ENCODE measurements at places on chromosomes 7 and 10.
A peak's percentile ranks its signal among the peaks of the same experiment; 100 is the strongest.

GRCh38 chr7:142496545-142496991 lies 238.7 kb upstream of the PRSS58 start:
- DNase-seq, result peak; percentile 21

- DNase-seq, result no peak
These were observed 11.5 kb downstream of the STEAP1 start for GRCh38 chr7:90165724-90166123.

DNA sequence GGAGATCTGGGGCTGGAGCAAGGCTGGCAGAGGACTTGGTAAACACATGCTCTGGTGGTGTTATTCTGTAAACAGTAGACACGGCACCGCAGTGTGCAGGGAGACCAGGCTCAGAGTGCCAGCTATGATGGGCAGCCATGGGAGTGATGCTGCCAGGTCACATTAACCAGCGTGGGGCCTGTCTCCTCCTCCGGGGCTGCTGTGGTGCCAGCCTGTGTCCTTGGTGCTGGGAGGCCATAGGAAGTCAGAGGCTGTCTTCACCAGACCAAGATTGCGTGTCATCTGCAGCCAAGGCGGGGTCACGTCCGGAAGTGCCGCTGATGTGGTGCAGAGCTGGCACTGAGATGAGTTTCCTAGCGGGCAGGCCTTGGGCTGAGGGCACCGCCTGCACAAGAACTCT lies 236.0 kb downstream of the GLRX3 start:
- DNase-seq, result no peak

DNA sequence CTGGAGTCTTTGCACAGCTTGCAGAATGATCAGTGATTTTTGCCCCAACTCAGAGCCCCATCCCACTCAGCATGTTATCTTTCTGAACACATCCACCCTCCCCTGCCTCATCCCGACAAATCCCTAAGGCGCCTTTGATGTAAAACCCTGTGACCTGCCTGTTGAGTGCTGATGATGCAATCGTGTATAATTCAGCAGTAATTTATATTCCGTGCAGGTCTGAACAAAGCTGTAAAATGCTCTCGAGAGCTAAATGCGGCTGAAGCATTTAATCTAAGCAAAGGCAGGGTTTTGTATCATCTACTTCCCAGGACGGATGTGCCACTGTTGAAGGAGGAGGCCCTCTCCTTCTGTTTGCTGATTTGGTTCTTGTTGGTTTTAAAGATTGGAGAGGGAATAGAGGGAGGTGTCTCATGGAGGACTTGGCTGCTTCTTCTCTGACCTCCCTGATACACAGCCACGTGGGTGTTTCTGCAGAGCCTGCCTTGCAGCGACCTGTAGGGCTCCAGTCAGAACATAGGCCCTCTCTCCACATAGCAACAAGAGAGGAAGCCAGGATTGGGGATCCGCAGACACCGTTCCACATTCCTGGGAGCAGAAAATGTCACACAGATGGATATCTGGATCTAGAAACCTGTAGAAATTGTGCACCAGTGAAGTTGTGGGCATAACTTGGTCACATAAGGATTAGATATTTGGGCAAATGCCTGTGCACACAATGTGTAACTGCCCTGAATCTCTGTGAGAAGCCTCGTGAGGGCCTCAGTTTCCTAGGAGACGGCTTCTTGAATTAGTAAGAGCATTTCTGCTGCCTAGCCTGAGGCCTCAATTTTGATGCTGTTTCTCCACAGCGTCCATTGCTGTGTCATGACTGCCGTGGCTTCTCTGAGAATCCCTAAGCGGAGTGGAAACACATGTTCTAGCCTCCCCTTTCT lies 90.2 kb upstream of the AGK start:
- DNase-seq, result no peak

DNA sequence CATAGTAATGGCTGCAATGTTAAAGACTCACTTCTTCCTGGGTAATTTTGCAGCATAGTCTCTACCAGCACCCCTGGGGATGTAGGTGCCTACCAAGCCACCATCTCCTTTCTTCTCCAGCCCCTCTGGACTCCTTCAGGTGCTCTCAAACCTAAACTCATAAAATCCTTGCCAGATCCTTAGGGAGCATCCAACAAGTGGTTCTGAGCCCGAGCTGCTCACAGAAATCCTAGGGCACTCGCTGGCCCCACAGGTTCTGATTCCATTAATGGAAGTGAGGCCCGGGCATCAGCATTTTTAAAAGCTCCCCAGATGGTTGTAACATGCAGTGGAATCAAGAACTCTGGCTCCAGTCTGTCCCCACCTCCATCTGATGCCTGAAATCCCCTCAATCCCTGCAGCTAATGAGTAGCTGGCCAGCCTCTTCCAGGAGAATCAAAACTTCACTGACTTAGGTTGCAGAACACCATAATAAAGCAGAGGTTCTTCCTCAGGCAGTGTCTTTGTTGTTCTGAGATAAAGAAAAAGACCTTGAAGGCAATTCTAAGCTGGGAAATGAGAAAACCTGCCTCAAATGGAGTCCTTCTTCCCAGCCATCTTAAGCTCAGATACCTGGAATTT lies 336.8 kb downstream of the KCNMA1 start:
- no peak for DNase-seq

GRCh38 chr10:29714096-29714874 lies 79.5 kb upstream of the SVIL start:
- no peak for DNase-seq

DNA sequence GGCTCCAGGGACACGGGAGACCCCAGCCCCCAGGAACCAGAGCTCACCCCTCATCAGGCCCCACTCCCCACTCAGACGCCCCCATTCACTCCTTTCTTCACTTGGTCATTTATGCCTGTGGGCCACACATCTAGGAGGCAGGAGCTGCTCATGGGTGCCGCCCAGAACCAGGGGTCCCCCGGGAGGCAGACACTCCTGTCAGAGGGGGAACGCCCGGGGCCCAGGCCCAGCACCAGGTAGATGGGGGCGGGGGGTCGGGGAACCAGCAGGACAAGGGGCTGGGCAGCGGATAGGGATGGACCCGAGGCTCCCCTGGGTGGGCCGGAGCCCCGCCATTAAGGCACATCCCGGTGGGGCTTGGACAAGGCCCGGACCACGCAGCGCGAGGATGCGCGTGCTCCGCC lies 11.8 kb downstream of the CALY start:
- no peak for DNase-seq

GRCh38 chr10:89337484-89337883 lies 9.7 kb downstream of the IFIT3 start:
- DNase-seq, result no peak

GRCh38 chr7:96285579-96285978 lies 36.3 kb downstream of the SLC25A13 start:
- DNase-seq, result no peak

- DNase-seq, result no peak
These were observed 400.4 kb upstream of the POM121L12 start for GRCh38 chr7:52635021-52635420.

DNA sequence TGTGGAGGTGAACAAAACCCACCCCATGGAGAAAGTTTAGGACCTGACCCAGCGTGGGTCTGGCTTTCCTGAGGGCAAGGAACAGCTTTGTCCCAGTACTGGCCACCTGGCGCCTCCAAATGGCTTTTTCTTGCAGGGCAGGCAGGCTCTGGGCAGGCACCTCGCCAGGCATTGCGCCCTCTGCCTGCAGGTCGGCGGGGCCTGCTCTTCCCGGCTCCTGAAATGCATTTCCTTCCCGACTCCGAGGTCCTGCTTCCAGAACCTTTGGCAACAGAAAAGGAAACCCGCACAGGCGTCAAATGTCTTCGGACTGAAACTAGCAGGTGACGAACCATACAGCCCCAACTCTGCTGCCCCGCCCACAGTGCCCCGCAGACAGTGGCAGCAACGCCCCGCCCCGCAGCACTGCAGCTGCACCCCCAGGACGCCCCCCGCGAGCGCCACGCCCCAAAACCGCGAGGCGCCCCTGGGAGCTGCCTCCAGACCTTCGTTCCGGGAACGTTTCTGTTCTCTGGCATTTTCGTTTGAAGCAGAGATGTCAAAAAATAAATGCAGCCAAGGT lies 65.5 kb downstream of the C10orf143 start:
- DNase-seq, result peak; percentile 23

GRCh38 chr10:71512312-71512711 lies 115.6 kb downstream of the CDH23 start:
- DNase-seq, result no peak

GRCh38 chr7:124688991-124689390 lies 76.6 kb downstream of the GPR37 start:
- no peak for DNase-seq

DNA sequence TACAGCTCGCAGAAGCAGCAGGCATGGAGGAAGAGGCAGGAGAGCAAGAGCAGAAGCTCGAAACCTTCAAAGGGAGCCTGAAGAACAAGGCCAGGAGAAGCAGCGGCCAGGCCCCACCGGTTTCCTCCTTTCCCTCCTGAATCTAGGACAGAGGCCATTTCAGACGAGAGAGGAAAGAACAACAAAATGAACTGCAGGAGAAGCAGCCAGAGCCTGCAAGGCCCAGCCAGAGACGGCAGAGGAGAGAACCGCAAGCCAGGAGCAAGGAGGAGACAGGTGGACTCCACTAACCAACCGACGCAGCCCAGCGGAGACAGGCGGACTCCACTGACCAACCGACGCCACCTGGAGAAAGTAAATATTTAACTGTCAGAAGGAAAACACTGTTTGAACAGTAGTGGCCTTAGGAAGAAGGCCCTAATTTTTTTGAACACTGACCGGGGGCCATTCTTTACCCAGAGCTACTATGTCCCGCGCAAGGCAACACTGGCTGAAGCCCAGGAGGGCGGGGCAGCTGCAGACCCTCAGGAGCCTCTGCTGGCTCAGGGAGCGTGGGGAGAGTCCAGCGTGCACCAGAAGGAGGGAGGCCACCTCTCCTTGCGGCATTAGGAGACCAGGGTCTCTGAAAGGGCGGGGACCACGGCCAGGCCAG lies 559.2 kb downstream of the PTPRN2 start:
- DNase-seq, result no peak

DNA sequence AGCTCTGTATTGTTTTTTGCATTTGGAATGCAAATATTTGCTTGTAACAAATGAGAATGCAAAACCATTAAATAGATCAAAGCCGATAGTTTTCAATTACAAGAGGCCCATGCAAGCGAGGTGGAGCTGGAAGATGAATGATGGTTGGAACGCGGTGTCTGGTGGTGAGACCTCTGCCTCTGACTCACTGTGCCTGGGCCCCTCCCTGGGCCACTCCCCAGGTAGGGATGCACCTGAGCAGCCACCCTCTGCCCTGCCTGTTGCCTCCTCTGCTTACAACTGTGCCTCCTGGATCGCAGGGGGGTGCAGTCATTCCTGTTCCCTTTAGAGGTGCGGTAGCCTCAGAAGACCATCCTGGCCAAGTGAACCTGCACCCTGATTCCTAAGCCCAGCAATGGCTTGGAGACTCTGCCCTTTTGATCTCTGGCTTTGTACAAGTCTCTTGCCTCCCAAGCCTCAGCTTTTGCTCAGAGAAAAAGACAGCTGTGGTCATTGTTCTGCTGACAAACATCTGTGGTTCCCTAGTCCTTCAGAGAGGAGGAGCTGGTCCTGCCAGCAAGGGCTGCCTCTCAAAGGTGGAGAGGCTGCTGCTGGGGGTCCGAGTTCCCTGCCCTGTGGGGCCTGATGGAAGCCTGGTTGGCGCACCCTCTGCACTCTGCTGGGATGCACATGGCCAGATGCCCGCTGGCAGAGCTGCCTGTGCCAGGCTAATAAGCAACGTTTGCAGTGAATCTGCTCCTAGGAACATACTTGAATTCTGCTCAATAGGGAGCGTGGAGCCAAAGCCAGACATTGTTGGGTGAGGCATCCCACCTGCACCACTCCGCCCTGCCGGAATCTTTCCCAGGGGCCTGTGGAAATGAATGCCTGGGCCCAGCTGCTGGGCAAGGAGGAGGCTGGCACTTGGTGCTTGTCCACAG lies 126.3 kb upstream of the TCERG1L start:
- no peak for DNase-seq

GRCh38 chr7:88218429-88218745 lies 1.5 kb downstream of the SRI start:
- no peak for DNase-seq

DNA sequence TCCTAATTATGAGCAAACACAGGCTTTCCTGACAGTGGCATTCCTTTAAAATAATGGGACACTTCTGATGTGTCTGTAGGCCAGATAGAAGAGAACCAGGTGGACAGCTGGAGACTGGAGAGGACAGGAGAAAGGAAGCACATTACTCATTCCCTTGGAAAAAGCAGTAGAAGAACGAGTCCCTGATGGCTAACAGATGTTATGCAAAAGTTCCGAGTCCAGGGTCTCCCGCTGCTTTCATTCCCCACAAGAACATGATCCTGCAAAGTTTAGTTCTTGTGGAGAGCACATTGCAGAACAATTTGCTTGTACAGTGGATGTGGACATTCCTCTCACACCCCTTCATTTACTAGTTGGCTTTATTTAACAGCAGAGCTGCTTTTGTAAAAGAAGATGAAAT lies 137.6 kb downstream of the GPAM start:
- no peak for DNase-seq

GRCh38 chr10:11610166-11610825 lies 1.2 kb downstream of the USP6NL start:
- DNase-seq, result no peak
